ENCODE measurements at places on chromosomes 6 and 20.

- DNase-seq = no peak
Observed at GRCh38 chr20:37446286-37447032, 74.6 kb upstream of the NNAT start.

DNA sequence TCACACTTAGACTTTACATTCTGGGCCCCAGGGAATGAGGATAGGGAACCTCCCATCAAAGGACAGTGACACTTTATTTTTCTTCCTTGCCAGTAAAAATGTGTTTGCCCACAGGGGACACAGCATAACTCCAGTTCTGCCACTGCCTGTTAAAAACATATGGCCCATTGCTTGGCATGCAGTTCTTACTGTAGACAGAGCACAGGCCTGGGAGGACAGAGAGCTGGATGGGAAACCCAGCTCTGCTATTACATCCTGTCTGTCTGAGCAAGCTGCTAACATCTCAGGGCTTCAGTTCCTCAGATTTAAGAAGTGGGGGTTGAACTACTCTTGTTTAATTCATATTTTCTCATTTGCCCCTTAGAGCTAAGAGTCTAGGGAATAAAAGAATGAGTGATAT is 120.2 kb downstream of the AKAP7 start:
- DNase-seq = no peak

DNA sequence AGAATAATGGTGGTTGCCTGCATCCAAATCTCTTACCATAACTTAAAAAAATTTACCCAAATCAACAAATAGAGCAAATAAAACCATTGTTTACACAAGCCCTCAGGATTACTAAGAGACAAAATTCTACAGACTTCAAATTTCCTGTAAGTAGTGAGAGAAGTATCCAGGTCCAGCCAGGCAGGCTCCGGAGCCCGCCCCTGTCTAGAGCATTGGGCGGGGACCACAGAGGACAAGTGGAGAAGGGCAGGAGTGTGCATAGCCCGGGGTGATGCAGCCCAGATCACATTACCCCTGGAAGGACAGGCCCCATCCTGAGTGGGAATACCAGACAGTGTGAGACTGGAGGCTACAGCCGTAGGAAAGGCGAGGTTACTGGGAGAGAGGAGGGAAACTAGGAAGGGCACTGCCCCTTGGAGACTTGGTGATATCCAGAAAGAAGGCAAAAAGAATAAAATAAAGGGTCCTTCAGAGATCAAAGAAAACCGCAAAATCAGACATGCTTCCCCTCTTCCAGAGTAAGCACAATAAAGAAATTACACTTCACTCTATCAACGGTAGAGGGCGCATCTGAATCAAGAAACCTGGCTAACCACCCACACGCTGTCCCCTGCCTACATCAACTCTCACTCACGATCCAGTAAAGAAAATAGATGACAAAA is 26.6 kb downstream of the RIN2 start:
- DNase-seq = peak; percentile 78

GRCh38 chr6:14447240-14447639 is 329.7 kb downstream of the CD83 start:
- no peak for DNase-seq

DNA sequence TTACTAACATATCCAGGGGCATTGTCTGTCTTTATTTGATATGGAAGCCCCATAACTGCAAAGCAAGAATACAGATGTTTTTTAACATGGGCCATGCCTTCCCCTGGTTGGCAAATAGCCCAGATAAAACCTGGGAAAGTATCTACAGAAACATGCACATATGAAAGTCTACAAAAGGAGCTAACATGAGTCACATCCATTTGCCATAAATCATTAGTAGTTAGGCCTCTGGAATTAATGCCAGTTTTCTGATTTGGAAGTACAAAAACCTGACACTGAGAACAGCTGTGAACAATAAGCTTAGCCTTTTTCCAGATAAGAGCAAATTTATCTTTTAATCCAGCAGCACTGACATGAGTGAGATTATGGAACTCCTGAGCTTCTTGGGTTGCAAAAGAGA is 418.0 kb upstream of the IMPG1 start:
- DNase-seq = no peak

GRCh38 chr6:105624021-105624420 is 221.1 kb upstream of the PREP start:
- no peak for DNase-seq
